GM12878 (cell line): ENCODE measurements at places on chromosomes 11 and 22.

DNA sequence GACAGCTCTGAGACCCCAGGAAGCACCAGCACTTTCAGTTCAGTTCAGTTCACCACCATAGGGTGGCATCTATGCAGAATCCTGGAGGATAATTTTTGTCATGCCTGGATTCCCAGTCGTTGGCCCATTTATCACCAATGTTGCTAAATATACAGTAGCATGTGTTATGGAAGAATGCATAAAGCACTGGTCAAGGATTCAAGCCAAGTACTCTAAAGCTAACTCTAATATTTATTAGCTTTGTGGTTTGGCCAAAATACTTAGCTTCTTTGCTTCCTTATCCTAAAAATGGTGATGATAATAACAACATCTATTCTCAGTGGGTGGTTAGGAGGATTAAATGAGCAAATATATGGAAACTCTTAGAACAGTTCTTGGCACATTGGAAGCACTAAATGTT, 294.7 kb upstream of the ZC3H12C start:
- no peak for DNase-seq

- DNase-seq: peak; percentile 25
Measured at GRCh38 chr22:23281406-23282088, 101.2 kb downstream of the BCR start.

GRCh38 chr11:113059548-113059947, 98.3 kb downstream of the NCAM1 start:
- no peak for DNase-seq

- no peak for DNase-seq
Measured at GRCh38 chr22:48974443-48975315, 853.0 kb downstream of the BRD1 start.

DNA sequence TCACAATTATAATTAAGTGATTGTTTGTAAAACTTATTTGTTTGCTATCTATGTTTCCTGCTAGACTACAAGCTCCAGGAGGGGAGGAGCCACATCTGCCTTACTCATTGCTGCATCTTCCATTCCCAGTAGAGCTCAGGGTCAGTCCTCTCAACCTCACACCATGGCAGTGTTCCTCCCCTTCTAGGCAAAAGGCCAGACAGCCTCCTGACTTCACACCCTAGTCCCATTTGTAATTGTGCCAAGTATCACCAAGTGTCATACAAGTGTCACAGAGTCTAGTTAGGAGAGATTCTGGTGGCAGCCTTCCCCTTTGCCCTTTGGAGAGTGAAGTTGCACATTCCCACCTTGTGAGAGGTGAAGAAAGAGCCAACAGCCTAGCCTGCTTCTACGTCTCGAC, 490.4 kb downstream of the INSC start:
- DNase-seq: no peak

- no peak for DNase-seq
Measured at GRCh38 chr11:33263549-33263948, 6.4 kb downstream of the HIPK3 start.

DNA sequence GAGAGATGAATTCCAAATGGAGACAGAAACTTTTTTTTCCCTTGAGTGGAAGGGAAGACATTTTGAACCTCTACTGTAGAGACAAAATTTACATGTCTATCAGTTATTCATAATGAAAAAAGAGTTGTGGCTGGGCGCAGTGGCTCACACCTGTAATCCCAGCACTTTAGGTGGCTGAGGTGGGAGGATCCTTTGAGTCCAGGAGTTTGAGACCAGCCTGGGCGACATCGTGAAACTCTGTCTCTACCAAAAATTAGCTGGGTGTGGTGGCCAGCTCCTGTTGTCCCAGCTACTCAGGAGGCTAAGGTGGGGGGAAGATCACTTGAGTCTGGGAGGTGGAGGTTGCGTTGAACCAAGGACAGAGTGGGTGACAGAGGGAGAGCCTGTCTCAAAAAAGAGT, 4.1 kb downstream of the EED start:
- no peak for DNase-seq

DNA sequence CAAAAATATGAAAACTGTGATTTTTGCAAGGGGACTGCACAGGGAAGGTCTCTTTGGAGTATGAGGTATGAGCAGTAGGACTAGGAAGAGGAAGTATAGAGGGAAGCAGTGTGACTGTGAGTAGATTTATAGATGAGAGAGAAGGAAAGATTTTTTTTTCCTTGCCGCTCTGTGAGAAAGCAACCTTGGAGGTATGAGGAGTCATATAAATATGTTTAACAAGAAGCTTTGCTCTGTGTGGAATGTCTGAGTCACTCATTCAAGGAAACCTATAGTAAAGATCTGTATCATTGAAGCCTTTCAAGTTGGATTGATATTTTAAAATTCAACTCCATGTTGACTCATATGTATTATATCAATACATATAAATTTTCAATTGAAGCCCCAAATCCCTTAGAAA, 26.2 kb downstream of the DNHD1 start:
- DNase-seq: no peak

DNA sequence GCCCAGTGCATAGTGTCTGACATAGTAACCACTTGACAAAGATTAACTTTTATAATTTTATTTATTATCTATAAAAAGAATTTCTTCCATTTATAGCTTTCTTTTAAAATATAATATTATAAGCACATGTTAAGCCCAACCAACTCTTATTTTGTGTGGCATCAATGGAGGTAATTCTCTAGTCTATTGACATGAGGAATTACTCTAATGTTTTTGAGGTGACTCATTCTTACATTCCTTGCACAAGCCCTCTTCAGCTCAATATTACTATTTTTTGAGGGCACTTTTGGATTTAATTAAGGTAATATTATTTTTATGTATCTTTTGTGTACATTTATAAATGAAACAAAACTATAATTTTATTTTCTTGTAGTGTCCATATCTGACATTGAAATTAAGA, 59.6 kb downstream of the AASDHPPT start:
- DNase-seq: no peak

GRCh38 chr11:73566422-73566821, 31.5 kb downstream of the FAM168A start:
- DNase-seq: no peak

DNA sequence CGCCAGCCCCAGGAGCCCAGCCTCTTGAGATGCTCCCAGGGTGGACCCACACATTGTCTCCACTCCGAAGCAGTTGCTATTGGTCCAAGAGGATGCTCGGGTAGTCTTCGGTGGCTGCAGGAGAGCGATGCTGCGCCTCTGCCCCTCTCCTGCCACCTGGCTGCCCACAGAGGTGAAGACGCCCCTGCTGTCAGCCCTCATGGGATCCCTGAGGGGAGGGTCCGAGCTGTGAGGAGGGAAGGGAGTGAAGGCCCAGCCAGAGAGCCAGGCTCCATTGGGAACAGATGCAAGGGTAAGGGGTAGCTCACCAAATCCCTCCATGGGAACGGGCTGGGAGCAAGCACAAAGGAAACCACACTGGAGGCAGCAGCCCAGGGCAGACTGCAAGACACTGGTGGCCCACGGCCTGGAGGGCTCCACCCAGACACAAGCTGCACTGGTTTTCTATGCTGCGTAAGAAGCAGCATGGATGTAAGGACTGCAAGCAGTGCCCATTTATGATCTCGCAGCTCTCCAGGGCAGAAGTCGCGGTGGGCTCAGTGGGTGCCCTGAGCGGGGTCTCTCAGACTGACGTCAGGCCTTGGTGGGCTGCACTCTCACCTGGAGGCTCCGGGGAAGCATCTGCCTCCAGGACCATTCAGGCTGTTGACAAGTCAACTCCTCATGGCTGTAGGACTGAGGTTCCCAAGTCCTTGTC, 15.7 kb downstream of the TSPAN32 start:
- DNase-seq: no peak

DNA sequence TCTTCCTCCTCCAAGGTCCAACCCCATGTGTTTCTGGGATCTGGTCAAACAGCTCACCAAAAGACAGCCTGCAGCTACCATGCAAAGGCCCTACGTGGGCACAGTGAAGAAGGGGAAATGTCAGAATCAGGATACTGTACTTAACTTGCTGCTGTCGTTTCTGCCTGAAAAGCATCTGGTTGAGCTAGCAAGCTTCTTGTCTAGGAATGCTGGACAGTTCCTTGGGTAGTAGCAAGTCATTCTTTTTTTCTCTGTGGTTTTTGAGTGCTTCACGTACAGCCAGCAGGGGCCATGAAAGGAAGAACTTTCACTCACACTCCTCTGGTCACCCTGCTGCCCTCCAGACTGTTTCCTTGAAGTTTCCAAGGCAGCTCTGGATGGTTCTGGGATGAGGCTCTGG, 24.7 kb downstream of the RCOR2 start:
- DNase-seq: no peak

DNA sequence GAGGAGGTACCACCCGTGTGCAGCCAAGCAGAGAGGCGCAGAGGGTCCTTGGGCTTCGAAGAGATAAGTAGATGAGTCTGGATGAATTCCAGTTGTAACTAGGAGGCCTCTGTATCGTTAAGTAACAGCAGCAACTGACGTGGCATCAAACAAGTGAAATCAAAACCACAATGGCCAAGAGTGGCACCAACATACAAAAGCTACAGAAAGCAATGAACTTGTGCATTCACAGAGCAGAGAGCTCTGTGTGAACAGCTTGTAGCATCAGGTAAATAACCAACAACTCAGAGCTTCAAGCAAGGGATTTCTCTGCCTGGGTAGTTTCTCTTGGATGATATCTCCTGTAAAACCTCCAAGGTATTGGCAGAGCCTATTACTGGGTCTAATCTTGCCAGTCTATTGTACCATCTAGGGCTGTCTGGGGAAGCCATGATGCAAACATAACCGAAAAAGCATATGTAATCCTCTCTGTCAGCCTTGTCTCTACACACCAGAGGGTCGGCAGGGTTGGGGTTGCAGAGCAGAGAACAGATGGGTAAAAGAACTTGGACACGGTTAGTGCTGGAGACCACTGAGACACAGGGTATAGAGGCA, 83.1 kb upstream of the USP47 start:
- DNase-seq: no peak

- no peak for DNase-seq
Measured at GRCh38 chr11:88231894-88232482, 56.7 kb upstream of the RAB38 start.

- DNase-seq: no peak
Measured at GRCh38 chr11:61698173-61698948, 18.2 kb downstream of the DAGLA start.

GRCh38 chr11:26847459-26847858, 125.6 kb upstream of the SLC5A12 start:
- no peak for DNase-seq

GRCh38 chr11:108364159-108364558, 103.2 kb downstream of the C11orf65 start:
- no peak for DNase-seq

GRCh38 chr11:44268614-44269080, 41.3 kb downstream of the ALX4 start:
- no peak for DNase-seq

- no peak for DNase-seq
Measured at GRCh38 chr22:22663861-22664800, 19.7 kb downstream of the GGTLC2 start.

DNA sequence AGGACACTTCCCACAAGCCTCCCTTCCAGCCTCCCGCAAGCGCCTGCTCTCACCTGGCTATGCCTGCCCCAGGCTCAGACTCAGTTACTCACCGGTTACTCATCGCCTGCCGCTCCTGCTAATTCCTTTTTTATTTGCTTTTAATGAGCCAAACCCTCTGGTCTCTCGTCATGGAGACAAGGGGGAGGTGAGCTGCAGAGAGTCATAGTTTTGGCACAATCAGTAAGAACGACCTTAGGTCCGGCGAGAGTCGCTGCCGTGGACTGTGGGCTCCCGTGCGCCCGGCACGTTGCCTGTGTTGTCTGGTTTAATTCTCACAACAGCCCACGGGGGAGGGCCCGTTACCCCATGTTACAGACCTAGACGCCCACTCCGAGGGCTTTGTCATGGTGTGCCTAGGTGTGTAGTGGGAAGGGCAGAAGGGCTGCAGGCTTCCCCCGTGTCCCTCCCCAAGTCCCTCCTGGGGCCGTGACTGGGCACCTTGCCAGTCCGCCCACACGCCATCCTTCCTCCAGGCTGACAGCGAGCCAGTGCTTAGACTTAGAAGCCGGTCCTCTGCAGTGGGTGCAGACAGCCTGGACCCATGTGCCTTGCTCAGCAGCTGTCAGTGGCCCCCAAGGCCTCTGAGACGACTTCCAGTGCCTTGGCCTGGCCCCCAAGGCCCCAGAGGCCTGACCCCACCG, 42.2 kb downstream of the WNT7B start:
- no peak for DNase-seq

- DNase-seq: no peak
Measured at GRCh38 chr11:111091321-111091938, 154.1 kb upstream of the POU2AF2 start.

DNA sequence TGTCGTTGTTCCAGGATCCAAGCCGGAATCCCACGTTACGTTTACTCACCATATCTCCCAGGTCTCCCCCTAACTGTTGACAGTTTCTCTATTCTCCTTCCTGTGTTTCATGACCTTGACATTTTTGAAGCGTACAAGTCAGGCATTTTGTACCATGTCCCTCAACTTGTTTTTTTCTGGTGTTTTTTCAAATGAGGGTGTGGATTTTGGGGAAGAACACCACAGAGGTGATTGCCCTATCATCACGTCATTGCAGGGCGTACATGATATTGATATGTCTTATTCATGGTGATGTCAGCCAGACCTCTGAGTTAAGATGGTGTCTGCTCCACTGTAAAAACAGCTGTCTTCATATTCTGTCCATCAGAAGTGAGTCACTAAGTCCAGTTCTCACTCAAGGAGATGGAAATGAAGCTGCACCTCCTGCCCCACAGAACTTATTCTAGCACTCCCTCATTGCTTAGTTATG, 28.3 kb upstream of the SOX10 start:
- DNase-seq: no peak

- no peak for DNase-seq
Measured at GRCh38 chr11:73376803-73377629, 817 bp downstream of the RELT start.
